ENCODE measurements at places on chromosomes 2 and 18.

DNA sequence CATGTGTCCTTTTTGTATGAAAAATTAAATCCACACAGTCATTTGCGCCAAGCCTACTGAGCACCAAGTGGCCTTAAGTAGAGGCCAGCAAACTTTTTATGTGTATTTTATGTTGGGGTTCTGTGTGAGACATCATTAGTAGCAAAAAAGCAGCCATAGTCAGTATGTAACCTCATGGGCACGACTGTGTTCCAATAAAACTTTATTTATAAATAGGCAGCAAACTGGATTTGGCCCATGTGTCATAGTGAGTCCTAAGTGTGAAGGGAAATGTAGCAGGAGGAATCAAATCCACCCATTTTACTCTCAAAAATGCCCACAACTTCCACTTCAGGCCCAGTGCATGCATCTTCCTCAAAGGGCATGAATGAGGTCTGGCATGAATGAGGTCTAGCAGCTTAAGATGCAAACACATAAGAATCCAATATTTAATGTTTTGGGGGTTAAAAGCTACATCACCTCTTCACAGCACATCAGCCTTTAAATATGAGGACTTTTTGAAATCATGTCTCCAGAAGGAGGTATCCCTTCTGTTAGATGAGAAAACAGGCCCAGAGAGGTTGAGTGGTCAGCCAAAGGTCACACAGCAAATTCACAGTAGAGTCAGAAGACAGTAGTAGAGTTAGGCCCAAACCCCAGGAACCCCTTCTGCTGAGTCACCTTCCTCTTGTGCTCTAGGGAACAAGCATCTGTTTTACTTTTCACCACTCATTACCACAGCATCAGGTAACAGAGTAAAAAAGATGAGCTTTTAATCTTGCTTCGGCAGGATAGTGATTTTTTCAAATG lies 45.6 kb downstream of the MREG start:
- DNase-seq = no peak

DNA sequence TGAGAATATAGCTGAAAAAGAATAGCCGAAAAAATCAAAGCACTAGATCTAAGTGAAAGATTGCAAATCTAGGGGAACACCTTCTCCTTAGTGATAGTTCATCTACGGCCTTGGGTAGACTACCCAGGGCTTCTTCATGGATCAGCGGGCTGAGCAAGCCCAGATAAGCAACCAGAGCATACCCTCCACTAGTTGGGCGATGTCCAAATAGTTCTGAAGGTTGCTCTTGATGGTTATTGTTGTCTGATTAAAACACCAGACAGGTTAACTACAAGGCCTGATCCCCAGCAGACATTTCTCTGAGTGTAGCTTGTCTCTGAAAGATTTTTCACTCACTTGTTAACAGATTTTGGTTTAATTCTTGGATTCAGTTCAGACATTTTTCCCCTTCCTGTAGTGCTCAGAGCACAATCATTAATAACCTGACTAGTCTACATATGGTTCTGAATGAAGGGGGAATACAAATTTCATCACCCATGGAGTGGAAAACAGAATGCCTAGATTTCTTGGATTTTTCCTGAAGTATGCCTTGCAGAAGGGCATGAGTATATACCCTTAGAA lies 99.6 kb downstream of the BABAM2 start:
- no peak for DNase-seq

- DNase-seq = no peak
These were observed 108.8 kb downstream of the FMNL2 start for GRCh38 chr2:152443771-152444170.

- no peak for DNase-seq
These were observed 66.5 kb upstream of the CABLES1 start for GRCh38 chr18:23068570-23069310.

- DNase-seq = no peak
These were observed 119.9 kb downstream of the PARD3B start for GRCh38 chr2:204665207-204665606.

DNA sequence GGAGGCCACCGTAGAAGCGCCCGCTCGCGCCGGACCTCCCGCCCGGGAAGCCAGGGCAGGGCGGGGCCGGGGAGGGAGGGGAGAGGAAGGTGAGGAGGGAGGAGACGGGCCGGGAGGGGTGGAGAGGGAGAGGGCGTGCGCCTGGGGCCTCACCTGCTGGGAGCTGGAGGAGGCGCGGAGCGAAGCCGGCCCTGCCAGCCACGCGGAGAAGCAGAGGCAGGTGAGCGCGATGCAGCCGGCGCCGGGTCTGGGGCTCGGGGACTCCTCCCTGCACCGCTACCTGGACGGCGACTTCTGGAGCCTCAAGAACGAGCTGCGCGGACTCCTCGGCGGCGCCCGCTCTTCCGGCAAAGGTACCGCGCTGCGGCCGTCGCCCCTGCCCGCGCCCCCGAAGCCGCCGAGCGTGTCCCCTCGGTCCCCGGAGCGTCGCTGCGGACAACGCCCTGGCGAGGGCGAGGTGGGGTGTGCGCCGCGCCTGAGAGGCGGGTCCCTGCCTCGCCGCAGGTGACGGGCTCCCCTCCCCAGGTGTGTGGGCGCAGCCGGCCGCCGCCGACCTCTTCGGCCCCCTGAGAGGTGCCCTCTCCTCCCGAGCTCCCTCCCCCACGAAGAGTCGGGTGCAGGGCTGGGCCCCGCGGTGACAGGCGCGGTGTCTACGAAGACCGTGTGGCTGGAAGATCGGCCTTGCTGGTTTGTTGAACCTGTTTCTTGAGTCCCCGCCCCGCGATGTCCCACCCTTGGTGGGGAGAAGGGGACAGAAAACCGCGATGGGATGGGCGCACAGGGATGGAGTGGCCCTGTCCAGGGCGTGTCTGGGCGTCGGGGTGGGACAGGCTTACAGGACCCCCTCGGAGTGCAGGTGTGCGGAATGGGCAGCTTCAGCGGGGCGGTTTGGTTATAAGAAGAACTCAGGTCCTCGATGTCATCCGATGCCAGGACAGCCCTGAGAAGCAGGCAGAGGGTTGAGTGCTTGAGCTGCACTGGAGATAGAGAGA lies at the start of gene ACOXL:
Gene ACOXL, plus strand, starts transcription at position 152 of the 992 bp plus-strand sequence. CDS start 35,817 bp downstream, outside the sequence.
- no peak for DNase-seq

DNA sequence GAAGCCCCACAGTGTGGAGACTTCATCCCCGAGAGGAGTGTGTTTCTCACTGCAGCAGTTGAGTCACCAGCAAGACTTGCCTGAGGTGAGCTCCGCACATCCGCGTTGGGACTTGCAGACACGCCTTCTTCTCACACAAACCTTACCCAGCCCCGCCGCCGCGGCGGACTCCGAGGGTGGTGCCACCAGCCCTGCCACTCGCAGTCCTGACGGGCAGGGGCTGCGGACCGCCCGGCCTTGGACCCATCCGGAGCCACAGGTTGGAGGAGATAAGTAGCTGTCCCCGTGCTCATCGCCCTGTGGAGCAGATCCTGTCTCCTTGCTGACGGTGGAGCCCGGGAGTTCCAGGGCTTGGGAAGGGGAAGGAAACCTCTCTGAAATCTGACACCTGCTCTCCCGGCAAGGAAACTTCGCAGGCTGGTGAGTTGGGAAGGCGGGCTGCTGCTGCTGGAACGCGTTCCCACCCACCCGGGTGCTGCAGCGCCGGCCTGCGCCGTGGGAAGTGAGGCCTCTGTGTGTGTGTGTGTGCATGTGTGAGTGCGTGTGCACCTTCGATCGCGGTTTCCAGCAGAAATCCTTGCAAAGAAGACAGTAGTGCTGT lies at the start of gene RAB27B:
Gene RAB27B, plus strand, starts transcription at position 197 of the 601 bp plus-strand sequence. CDS start 49,109 bp downstream, outside the sequence.
- peak; percentile 57 for DNase-seq

GRCh38 chr2:181648478-181649155 lies 8.3 kb downstream of the CERKL start:
- DNase-seq = no peak

DNA sequence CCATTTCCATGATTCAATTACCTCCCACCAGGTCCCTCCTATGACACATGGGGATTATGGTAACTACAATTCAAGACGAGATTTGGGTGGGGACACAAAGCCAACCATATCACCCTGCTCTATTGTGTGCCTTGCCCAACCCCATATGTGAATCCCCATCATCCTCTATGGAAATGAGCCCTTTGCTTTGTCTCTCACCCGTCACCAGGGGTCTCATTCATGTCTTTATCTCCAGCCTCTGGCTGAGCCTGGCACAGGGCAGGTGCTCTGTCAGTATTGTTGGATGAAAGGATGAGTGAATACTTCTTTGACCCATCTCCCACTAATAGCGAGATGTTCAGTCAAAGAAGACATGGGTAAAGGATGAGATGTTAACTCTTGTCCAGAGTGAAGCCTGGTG lies 116.6 kb upstream of the LGALSL start:
- DNase-seq = no peak
